ENCODE measurements at places on chromosomes 2 and 18.

- no peak for DNase-seq
These were observed 207.4 kb downstream of the NCK2 start for GRCh38 chr2:105952131-105952530.

DNA sequence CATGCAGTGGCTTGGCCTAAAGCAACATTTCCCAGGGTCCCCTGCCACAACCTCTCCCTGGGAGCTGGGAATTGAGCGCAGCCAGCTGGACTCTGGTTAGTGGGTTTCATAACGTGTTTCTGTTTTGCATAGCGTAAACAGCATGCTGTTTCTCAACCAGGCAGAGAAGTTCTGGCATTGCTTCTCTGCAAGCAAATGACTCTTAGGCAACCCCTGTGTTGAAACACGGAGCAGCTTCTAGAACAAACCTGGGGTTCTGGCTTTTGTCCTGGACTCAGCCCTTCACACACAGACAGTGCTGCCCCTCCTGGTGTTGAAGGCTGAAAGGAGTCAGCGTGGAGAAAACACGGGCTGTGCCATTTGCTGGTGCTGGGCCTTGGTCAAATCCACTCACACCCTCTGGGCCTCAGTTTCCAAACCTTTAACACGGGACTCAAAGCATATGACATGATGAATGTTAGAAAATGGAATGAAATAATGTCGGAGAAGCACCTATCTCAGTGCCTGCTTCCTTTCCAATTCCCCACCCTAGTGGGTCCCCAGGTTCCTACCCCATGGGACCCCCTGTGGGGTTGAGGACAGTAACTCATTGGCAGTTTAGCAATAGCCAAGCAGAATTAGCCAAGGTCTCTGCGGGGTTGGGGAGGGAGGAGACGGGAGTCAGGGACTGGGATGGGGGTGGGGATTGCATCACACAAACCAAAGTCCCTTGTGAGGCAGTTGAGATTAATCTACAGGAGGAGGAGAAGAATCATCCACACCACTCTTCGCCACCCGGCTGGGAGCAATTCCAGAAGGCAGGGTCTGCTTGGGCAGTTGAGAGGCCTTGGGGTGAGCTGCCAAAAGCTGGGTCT is 30.2 kb upstream of the IL1R2 start:
- DNase-seq, result no peak

- DNase-seq, result no peak
These were observed 159.5 kb upstream of the GYPC start for GRCh38 chr2:126496493-126496892.

- DNase-seq, result no peak
These were observed 762 bp downstream of the HDAC4 start for GRCh38 chr2:239399921-239400595.

GRCh38 chr2:85257359-85257969 is 70.3 kb downstream of the TGOLN2 start:
- DNase-seq, result no peak

DNA sequence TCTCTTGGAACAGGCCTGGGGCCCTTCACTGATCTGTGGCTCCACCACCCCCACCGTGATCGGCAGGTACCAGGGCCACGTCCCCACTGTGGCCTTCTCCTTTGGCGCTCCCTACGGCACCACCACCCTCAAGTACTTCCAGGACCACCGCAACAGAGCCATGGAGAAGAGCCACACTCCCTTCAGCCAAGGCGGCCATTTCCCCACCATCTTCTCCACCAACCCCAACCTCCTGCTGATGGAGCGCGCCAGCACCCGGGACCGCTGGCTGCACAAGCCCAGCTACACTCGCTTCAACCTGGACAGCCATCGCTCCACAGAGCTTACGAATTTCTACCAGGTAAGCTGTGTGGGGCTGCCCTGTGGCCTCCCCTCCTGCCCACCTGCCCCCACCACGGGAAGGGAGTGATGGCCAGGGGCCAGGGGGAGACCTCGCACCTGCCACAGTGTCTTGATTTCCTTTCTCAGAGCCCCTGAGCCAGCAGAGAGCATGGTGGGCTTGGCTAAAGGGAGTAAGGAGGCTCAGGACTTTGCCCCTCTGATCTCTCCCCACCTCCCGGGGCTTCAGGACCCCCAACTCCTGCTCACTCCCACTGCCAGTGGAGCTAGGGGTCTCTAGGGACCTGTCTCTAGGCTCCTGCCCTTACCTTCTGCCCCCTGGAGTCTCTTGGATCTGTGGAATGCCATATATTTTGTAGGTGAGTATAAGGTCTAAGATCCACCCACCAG is 65.2 kb downstream of the CIB4 start:
- DNase-seq, result no peak

- no peak for DNase-seq
These were observed 83.3 kb upstream of the ID2 start for GRCh38 chr2:8598295-8599165.

DNA sequence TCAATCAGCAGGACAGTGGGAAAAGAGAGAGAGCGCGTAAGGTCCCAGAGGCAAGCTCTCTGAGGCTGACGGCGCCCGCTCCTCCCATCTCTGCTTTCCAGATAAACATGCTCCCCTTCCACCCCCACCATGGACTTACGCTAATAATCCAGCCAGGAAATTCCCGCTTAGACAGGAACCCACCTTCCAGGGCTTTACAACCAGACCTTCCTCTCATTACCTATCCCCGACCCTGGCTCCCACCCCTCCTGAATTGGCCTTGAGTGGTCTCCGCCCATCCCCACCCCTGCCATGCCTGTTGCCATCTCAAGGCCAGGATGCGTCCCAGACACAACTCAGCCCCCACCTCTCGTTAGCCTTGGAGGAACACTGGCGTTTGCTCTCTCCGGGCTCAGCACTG is 131.1 kb downstream of the SMAD2 start:
- no peak for DNase-seq

DNA sequence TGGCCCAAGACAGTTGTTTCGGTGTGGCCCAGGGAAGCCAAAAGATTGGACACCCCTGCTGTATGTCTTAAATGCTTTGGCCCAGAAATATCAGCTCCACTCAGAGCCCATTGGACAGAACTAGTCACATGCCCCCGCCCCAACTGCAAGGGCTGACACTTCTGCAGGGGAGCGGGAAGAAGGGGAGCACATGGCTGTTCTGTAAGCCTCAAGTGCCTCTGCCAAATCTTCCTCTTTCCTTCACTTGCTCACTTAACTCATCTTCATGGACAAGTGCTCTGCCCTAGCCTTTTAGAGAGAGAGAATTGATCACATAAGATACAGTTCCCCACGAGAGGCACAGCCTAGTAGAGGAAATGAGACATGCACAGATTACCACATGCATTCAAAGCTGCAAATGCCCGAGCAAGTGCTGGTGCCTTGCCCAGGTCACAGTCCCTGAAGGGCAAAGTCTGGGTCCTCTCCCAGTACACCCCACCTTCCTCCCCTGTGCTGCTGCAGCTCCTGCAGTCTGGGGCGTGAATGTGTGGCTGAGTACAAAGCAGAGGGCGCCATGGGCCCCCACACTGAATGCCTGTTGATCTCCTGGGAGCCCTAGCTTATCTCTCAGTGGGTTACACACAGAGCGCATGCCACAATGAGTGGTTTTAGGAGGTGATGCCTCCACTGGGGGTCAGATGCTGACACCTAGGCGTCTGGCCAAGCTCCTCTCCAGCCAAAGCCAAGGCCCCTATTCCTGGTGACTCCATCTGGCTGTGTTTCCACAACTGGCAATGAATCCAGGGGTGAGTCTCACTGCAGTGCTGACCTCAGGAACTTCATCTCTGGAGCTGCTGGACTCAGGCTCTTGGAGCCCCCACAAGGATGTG is 135.3 kb downstream of the CTIF start:
- DNase-seq, result no peak

DNA sequence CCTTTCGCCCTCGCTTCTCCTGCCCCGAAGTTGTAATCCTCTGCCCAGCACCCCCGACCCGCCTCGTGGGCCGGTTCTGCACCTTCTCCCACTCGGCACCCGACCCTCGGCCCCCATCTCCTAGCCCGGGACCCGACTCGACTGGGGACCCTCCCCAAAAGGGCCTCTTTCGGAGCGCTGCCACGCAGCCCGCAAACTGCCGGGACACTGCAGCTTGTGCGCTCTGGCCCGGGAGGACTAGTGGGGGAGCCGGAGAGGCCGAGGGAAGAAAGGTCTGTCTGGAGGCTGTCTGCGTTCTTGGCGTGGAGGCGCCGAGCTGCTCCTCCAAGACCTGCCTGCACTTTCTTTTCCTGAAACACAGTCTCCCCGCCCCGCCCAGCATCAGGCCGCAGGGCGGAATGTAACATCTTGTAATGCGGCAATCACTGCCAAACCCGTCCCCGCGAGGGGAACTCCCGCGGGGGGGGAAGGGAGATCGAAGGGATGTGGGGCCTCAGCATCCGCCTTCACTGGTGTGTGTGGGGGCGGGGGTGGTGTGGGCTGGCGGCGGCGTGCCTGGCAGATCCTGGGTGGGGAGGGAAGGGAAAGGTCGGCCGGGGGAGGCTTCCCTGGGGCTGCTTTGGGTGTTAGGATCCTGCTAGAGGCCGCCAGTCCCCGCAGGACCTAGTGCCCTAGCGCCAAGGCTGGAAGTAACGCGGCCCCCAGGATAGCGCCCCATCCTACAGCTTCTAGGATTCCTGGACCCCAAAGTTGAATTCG is 7.4 kb downstream of the DLX2 start:
- peak; percentile 78 for DNase-seq

- DNase-seq, result no peak
These were observed 108.4 kb upstream of the OTOS start for GRCh38 chr2:240248721-240249422.

GRCh38 chr2:173568054-173568453 is 213.4 kb downstream of the CDCA7 start:
- DNase-seq, result no peak

GRCh38 chr18:22170421-22171257 is 1.2 kb downstream of the GATA6 start:
- DNase-seq, result no peak
